ENCODE measurements at places on chromosomes 1 and 21. TPM values are rescaled to one million over a fixed set of nuclear protein-coding genes. Genes with fewer than 3 reads are reported as not detected.

DNA sequence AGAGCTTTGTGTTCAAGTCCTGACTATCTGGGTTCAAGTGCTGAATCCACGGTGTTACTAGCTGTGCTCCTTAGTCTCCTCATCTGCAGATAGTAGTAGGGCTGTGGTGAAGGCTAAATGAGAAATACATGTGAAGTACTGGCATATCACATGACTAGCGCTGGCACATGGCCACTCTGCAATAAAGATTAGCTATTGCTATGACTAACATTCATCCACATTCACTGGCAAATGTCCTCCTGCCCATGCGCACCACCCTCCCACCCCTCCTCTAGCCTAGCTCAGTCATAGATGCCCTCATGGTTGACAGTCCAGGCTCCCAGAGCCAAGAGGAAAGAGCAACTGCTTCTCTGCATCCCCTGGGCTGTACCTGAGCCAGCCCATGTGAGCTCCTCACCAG, 8.5 kb upstream of the COL8A2 start:
- DNase-seq = no peak

DNA sequence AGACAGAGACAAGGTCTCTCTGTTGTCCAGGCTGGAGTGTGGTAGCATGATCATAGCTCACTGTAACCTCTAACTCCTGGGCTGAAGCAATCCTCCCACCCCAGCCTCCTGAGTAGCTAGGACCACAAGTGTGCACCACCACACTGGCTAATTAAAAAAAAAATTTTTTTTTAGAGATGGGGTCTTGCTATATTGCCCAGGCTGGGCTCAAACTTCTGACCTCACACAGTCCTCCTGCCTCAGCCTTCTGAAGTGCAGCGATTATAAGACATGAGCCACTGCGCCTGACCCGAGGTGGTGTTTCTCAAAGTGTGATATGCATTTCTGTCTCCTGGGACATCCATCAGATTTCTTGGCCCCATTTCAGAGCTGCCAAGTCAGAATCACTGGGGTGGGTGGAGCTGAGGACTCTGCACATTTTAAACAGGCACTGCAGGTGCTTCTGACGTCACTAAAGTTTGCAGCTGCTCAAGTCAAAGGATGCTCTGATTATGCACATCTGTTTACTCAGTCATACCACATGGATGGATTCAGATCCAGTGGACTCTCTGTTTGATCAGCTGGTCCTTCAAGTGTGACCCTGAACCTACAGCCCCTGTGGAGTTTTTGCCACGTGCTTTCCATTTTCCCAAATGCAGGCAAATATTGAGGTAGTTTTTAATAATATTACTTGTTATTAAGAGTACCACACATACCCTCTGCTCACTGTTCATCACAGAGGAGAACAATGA, 21.4 kb downstream of the TGFB2 start:
- peak; percentile 56 for DNase-seq

DNA sequence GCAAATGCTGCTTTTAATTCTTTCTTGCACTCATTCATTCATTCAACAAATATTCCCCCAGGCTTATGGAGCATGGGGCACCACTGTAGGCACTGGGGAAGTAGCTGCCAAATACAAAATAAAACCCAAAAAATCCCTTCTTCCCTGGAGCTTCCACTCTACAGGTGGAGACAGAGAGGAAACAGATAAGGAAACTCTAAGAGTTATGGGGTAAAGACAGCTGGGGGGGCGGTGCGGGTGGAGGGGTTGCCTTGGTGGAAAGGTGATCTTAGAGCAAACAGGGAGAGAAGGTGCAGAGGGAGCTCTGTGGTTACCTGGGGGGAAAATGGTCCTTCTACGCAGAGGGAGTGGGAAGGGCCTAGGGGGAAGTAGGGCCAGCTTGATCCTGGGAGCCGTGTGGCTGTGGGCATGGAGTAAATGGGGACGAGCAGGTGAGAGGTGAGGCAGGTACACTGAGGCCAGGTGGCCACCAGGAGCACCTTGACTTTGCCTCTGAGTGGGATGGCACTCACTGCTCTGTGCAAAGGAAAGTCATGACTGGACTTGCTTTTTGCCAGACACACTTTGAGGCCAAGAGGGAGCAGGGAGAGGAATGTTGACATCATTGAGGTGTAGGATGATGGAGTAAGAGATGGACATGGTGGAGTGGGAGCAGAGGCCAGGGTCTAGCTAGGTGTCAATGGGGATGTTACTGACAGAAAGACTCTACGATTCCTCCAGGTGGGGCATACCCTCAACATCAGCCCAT, 152.0 kb downstream of the ETS2 start:
- no peak for DNase-seq

GRCh38 chr1:210558302-210558701, 229.6 kb downstream of the HHAT start:
- peak; percentile 47 for DNase-seq

DNA sequence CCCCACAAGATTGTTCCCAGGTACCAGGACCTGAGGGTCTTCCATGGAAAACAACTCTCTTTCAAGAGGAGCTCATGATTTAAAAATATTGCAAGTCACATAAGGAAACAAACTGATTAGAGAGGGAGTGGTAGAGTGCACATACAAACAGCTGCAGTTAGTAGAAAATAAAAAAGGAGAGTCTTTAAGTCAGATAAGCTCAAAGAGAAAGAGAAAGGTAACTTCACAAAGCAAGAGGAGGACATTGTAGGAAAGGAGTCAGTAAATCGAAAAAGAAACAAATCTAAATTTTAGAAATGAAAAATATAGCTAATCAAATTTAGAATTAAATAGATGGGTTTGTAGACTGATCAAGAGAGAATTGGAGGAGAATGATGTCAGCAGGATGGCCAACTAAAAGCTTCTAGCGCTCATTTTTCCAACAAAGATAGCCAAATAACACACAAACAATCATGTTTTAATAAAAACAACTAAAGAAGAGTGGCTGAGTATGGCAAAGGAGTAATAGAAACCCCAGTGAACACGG, 86.1 kb upstream of the CD53 start:
- no peak for DNase-seq

DNA sequence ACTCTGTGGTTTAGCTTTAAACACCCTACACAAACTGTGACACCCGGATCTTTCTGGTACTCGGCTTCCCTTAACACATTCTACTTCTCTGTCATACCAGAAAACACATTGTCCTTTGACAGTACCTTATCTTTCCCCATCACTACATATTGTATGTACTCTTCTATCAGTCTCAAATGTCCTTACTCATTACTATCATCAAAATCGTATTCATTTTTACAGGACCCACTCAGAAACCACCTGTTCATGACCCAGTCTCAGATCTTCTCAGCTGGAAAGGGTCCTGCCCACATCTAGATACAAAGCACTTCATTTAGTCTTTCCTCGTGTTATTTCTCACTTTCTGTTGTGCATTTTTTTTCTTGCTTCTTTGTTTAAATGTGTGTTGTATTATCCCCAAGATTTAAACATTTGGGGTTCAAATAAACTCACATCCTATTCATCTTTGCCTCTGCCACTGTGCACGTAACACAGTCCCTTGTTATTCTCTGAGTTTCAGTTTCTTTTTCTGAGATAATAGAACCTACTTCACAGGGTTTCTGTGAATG, 27.7 kb downstream of the CD34 start:
- no peak for DNase-seq

GRCh38 chr1:183279835-183280234, 93.8 kb downstream of the LAMC2 start:
- no peak for DNase-seq

DNA sequence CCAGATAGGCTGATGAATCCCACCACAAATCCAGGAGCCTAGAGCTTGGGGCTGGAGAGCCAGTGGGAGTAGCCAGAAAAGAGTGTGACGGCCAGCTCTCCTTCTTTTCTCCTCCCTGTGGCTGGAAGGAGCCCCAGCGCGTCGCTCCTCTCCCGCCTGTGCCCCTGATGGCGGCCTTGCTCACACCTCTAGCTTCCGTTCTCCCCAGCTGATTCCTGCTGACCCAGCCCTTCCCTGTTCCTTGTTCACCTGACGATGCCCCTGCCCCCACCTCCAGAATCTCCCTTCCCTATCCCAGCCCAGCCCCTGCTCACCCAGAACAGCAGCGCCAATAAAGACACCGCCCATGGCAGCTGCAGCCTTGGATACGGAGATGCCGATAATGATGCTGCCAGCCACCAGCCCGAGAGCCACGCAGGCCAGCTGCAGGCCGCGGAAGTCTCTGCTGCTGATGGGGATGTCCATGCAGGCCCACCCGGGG, 656 bp downstream of the KNCN start:
- peak; percentile 84 for DNase-seq

- peak; percentile 56 for DNase-seq
Observed at GRCh38 chr1:242523719-242524570, 552 bp downstream of the PLD5 start.

OR6Y1 gene
- total RNA-seq = not detected

DNA sequence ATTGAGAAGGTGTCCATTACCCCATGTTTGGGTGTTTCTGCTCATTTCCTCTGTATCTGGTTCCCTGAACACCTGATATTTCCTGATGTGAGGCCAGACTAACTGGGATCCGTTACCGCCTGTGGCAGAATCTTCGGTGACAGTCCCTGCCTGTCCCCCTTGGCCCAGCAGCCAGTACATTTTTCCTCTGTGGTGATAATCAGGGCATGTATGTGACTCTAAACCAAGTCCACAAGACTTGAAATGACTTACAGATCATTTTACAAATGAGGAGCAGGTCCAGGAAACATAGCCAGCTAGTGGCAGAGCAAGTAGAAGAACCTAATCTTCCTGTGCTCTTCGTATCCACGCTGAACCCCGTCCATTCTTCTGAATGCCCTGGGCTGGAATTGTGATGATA, 143.5 kb upstream of the IPO9 start:
- DNase-seq = no peak

DNA sequence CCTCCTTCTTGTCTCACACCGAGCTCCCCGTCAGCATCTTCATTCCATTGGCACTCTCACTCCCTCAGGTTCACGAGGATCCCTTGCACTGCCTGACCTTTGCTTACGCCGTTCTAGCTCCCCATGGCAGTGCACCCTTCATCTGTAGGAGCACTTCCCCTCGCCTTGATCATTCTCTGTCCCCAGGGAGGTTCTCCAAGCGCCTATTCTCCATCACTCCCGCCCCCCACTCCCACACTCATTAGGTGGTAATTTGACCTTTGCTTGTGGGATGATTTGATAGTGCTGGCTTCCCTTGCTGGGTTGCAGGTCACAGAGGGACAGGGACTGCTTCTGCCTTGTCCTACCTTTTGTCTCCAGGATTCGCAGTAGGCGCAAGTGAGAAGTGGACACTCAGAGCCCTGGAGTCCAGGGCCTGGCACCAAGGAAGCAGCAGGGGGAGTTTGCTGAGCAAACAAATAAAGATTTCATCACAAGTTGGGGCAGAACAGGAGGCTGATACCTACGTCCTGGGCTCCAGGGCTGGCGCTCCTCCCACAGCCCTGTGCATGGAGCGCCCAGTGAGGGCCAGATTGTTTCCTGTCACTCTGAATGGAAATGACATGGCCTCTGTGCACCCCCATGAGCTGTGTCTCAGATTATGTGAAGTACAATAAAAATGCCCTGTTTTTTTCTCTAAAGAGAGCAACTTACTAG, 82.0 kb upstream of the RUNX3 start:
- no peak for DNase-seq

DNA sequence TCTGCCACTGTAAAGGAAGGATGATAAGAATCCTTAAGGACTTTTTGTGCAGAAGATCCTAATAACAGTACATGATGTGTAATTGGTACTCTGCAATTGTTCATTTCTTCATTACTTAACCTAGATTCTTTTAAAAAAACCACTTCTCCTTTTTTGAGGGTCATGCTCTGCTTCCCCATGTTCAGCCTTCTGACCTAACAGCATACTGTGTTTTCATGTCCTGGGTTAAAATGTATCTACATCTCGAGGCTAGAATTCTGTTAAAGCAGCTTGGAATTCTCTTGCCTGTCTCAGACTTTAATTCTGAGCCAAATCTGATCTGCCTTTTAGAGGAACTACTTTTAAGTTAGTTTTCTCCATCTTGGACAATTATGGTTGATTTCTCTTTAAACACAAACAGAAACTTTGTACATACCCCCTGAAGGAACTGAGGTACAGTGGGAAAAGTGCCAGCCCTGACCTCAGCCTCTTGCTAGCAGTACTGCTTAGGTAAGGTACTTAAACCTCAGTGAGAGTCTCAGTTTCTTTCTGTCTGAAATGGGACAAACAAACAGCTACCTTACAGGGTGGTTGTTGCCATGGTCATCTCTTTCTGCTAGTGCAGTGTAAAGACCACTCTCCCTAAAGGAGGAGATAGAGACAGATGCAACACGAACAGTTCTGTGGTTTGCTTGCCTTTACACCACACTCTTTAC, 103.2 kb upstream of the DYNLT5 start:
- DNase-seq = no peak

GRCh38 chr1:192802406-192802805, 6.4 kb upstream of the RGS2 start:
- no peak for DNase-seq

DNA sequence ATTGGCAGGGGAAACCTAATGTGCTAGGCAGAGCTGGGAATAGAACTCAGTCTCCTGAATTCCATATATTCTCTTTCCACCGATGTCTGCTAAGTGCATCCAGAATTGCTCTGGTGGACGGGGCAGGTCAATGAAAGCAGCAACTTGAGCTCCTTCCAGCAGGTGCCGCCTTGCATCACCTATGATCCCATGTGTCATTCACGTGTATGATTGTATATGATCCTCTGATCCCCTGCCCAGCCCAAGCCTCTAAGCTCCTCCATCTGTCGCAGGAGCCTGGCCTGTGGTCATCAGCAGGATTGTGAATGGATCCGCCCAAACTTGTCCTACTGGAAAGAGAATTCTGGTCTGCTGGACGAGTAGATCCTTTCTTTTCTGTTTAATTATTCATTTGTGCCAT, 13.1 kb downstream of the ACTA1 start:
- DNase-seq = peak; percentile 25

FCRL5 gene
- 0.10 TPM for total RNA-seq

Measured in tongue (tissue), 3 donors.